Thoracic aorta (tissue), 2 donors: ENCODE measurements at places on chromosomes 5 and 9. TPM values are rescaled to one million over a fixed set of nuclear protein-coding genes. Genes with fewer than 3 reads are reported as not detected.

DNA sequence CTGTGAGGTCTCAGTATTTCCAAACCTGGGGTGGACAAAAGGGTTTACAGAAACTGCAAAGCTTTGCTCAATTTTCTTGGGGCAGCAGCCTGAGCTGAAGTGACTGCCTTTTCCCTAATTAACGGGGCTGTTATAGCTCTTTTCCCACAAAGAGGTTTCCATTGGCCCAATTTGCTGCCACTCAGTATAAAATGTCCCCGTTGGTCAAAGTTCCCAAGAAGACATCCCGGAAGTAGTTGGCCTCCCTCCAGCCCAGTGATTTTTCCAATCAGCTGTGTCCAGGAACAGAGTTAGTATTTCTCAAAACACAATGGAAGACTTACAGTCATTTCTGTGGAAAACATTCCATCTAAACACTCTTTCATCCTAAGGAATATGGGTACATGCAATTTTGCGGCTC is 643.6 kb downstream of the ACTL7B start:
- H3K27ac ChIP-seq: no peak overlapping the region
- DNase-seq: no peak
- H3K4me1 ChIP-seq: no peaks in the 10 kb centered on the region
- H3K27me3 ChIP-seq: no peaks in the 10 kb centered on the region

The SLC24A2 gene
- not detected for total RNA-seq

The OR13C5 gene
- total RNA-seq: not detected

- no peaks in the 10 kb centered on the region for H3K36me3 ChIP-seq
- no peak for DNase-seq
- no peaks in the 10 kb centered on the region for H3K4me1 ChIP-seq
- H3K27me3 ChIP-seq: no peaks in the 10 kb centered on the region
Observed at GRCh38 chr9:37370968-37371563, 51.4 kb upstream of the GRHPR start.

The GTF3C5 gene
- total RNA-seq: 40.6 TPM

The ADGRD2 gene
- not detected for total RNA-seq

The SEMA5A gene
- 17.6 TPM for total RNA-seq

DNA sequence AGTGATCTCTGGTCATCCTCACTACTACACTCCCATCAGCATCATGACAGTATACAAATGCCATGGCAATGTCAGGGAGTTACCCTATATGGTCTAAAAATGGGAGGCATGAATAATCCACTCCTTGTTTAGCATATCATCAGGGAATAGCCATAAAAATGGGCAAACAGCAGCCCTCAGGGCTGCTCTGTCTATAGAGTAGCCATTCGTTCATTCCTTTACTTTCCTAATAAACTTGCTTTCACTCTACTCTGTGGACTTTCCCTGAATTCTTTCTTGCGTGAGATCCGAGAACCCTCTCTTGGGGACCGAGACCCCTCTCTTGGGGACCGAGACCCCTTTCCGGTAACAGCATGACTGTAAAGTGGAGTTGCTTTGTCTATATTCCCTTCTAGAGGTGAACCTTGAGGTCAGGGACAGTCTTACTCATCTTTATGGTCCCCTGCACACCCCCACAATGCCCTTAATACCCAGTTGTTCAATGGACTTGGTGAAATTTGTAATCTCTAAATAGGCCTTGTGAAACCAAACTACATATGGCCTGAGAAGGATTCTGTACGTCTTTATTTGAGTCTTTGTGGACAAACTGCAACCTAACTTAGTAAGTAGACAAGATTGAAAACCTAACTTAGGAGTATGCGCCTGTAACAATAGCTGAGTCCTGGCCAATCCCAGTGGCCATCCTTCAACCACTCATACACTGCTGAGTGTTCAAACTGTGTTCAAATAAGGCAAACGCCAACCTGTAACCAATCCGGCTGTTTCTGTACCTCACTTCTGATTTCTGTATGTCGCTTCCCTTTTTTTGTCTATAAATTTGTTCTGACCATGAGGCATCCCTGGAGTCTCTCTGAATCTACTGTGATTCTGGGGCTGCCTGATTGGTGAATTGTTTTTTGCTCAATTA is 32.3 kb upstream of the UBTD2 start:
- H3K36me3 ChIP-seq: no peaks in the 10 kb centered on the region
- H3K27ac ChIP-seq: no peak overlapping the region
- H3K4me3 ChIP-seq: no peak overlapping the region
- H3K27me3 ChIP-seq: no peaks in the 10 kb centered on the region

DNA sequence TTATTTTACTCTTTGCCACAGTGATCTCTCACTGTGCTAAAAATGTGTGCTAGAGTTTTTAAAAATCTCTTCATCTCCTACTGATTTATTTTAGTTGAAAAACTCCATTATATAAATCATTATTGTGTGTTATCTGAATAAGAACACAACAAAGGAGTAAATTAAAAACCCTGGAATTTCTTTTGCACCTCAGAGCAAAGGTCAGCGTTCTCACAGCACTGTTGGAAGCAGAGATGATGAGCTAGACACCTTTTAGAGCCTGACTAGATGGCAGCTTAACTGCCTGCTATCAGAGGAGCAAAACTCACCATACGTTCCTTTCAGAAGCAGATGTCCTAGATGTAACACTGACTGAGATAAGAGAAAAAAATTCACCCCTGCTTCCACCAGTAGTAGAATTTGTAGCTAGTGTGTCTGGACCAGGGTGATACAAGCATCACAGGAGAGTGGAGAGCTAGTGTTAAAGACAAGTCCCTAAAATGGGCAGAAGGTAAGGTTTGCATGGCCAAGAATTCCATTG is 147.1 kb downstream of the ENTREP1 start:
- H3K4me1 ChIP-seq: no peaks in the 10 kb centered on the region
- DNase-seq: no peak
- no peak overlapping the region for H3K27ac ChIP-seq
- no peak overlapping the region for H3K4me3 ChIP-seq
- H3K36me3 ChIP-seq: no peaks in the 10 kb centered on the region

DNA sequence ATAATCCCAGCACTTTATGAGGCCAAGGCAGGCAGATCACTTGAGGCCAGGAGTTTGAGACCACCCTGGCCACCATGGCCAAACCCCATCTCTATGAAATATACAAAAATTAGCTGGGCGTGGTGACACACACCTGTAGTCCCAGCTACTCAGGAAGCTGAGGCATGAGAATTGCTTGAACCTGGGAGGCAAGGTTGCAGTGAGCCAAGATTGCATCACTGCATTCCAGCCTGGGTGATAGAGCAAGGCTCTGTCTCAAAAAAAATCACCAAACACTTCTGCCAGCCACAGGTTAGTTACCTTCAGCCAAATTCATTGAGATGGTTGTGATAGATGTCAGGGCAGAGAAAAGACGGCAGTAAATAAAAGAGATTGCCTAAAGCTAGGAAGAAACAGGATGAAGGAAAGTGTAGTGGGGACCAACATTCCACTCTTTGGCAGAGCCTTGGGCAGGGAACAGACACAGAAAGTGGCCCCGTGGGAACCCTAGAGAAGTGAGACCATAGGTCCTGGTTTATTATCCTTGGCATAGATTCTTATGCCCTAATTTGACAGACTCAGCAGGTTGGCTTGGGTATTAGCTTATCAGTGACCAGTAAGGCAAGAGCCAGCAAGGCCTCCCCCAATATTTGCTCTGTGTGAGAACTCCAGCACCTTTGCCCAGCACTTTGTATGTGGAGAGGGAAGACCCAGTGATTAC is 5.5 kb upstream of the CEP120 start:
- DNase-seq: no peak
- H3K36me3 ChIP-seq: no peaks in the 10 kb centered on the region
- no peaks in the 10 kb centered on the region for H3K27me3 ChIP-seq
- peaks cover 4% of the 10 kb centered on the region for H3K4me1 ChIP-seq
- no peak overlapping the region for H3K27ac ChIP-seq
- H3K4me3 ChIP-seq: no peak overlapping the region

- H3K36me3 ChIP-seq: no peaks in the 10 kb centered on the region
- H3K27me3 ChIP-seq: no peaks in the 10 kb centered on the region
- H3K27ac ChIP-seq: no peak overlapping the region
- no peak overlapping the region for H3K4me3 ChIP-seq
- DNase-seq: no peak
Observed at GRCh38 chr5:140133514-140134167, 7.9 kb downstream of the IGIP start.

The KCTD16 gene
- total RNA-seq: 0.35 TPM

DNA sequence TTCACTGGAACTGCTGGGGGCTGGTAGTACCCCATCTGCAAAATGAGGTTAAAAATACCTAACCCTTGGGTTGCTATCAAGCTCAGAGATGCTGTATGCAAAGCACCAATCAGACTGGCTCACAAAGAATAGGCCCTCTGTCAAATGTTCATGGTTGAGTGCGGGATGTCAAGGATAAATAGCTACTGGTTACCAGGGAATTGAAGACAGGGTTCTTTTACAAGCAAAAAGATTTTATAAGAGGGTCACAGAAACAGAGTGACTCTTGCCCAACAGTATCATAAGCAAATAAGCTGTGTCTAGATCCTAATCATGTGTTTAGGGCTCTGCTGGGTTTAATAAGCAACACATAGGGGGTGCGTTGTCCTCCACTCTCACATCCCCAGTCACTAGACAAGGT is 11.9 kb downstream of the SYK start:
- H3K27ac ChIP-seq: no peak overlapping the region
- H3K27me3 ChIP-seq: no peaks in the 10 kb centered on the region
- DNase-seq: no peak
- H3K36me3 ChIP-seq: no peaks in the 10 kb centered on the region
- no peak overlapping the region for H3K4me3 ChIP-seq
- no peaks in the 10 kb centered on the region for H3K4me1 ChIP-seq

GRCh38 chr9:127014910-127015540 is 100.4 kb downstream of the RALGPS1 start:
- H3K27ac ChIP-seq: no peak overlapping the region
- no peaks in the 10 kb centered on the region for H3K4me1 ChIP-seq
- H3K36me3 ChIP-seq: no peaks in the 10 kb centered on the region
- no peak for DNase-seq
- H3K4me3 ChIP-seq: no peak overlapping the region

DNA sequence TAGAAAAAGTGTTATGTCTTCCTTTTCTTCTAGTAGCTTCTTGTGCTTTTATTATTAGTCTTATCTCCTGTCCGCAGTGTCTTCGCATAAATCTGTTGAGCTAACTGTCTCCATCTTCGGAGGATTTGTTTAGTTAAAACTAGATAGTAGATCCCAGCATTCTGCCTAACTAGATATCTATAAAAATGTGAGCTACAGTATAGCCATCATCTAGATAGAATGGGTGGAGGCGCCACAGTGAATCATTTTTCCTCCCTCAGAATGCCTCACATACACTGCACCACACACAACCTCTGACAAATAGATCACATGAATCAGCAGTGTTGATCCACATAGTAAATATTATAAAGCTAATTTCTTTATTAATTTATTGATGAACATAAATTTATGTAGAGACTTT is 220.3 kb upstream of the GAS1 start:
- H3K4me1 ChIP-seq: no peaks in the 10 kb centered on the region
- H3K27ac ChIP-seq: no peak overlapping the region
- no peaks in the 10 kb centered on the region for H3K36me3 ChIP-seq
- no peak for DNase-seq

The IL3 gene
- not detected for total RNA-seq

The CXXC5 gene
- 58.5 TPM for total RNA-seq

DNA sequence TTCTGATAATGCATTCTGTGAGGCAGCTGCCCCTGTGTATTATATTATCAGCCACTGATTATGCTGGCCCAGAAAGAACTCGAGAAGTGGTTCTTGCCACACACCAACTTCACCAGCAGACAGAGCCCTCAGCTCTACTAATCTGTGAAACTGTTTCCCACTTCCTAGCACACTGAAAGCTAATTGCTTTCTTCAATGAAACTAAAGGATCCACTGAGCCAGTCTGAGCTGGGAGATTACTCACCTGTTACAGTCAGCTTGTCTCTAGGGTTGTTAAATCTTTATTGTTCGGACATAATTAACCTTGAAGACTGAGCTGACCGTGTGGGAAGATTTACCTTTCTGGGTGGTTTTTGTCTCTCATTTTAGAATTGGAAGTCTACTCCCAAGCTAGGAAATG is 263.2 kb downstream of the KCTD16 start:
- H3K27ac ChIP-seq: no peak overlapping the region
- no peaks in the 10 kb centered on the region for H3K4me1 ChIP-seq
- H3K27me3 ChIP-seq: no peaks in the 10 kb centered on the region
- no peak for DNase-seq
- no peaks in the 10 kb centered on the region for H3K36me3 ChIP-seq

- DNase-seq: no peak
- no peaks in the 10 kb centered on the region for H3K36me3 ChIP-seq
- no peak overlapping the region for H3K27ac ChIP-seq
- H3K27me3 ChIP-seq: no peaks in the 10 kb centered on the region
- H3K4me1 ChIP-seq: no peaks in the 10 kb centered on the region
Observed at GRCh38 chr5:68446487-68446894, 230.9 kb downstream of the PIK3R1 start.

GRCh38 chr5:68116408-68116807 is 99.1 kb upstream of the PIK3R1 start:
- H3K27me3 ChIP-seq: no peaks in the 10 kb centered on the region
- no peaks in the 10 kb centered on the region for H3K36me3 ChIP-seq
- no peak for DNase-seq
- no peak overlapping the region for H3K27ac ChIP-seq
- H3K4me1 ChIP-seq: no peaks in the 10 kb centered on the region

The DYNC2I2 gene
- total RNA-seq: 30.8 TPM

The LOX gene
- 65.2 TPM for total RNA-seq

GRCh38 chr9:111815285-111816070 is 20.7 kb upstream of the SHOC1 start:
- no peaks in the 10 kb centered on the region for H3K4me1 ChIP-seq
- no peak overlapping the region for H3K27ac ChIP-seq
- no peak overlapping the region for H3K4me3 ChIP-seq
- no peaks in the 10 kb centered on the region for H3K27me3 ChIP-seq

DNA sequence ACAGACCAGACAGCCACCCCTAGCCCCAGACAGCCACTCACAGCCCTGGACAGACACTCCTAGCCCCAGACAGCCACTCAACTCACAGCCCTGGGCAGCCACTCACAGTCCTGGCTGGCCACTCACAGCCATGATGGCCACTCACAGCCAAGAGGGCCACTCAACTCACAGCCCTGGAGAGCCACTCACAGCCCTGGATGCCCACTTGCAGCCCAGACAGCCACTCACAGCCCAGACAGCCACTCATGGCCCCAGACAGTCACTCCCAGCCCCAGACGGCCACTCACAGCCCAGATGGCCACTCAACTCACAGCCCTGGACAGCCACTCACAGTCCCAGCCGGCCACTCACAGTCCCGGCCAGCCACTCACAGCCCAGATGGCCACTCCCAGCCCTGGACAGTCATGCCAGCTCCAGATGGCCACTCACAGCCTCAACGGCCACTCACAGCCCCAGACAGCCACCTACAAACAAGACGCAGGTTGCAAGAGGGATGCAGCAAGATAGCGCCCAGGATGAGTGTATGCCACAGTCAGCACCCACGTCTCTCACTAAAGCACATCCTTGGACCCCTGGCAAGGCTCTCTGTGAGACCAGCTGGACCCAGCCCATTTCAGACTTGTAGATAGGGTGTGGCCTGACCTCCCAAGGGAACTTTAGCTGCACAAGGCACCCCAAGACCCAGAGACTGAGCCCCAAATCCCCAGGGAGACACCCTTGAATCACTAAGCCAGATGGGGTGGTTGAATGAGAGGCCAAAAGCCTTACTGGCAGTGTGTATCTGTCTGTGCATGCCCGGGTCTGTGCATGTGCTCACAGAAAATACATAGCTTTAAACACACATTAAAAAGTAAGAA is 22.4 kb downstream of the ZDHHC11B start:
- H3K36me3 ChIP-seq: no peaks in the 10 kb centered on the region
- H3K27me3 ChIP-seq: no peaks in the 10 kb centered on the region
- H3K4me3 ChIP-seq: no peak overlapping the region

The RRAGA gene
- total RNA-seq: 46.3 TPM

The F2RL1 gene
- 8.3 TPM for total RNA-seq

GRCh38 chr5:31962871-31963307 is 211.2 kb downstream of the GOLPH3 start:
- DNase-seq: no peak
- no peaks in the 10 kb centered on the region for H3K4me1 ChIP-seq
- no peaks in the 10 kb centered on the region for H3K27me3 ChIP-seq
- H3K27ac ChIP-seq: peak overlapping the region; percentile 55
- H3K4me3 ChIP-seq: no peak overlapping the region
